ENCODE measurements at places on chromosomes 11 and 22.

DNA sequence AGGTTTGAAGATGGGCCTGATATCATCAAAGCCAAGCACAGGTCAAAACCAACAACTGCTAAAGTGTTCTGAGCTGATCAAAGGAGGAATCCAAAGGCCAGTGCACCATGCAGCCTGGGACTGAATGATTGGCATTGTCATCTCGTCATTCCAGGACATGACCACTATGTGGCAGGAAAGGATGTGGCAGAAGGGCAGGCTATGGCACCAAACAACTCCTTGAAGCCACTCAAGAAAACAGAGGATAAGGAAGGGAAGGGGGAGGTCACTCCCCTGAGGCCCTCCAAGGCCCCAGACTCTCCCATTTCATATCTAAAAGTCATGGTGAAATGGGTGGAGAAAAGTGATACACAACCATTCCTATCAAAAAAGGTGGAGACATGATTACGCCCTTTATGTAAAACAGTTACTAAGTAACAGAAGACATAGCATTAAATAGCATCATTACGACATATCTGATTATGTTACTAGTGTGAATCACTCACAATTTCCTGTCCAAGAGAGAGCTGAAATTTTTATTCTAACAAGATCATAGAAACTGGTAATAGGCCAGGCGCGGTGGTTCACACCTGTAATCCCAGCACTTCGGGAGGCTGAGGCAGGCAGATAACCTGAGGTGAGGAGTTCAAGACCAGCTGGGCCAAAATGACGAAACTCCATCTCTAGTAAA lies 49.3 kb downstream of the AHNAK start:
- no peak for DNase-seq

- DNase-seq = no peak
These were observed 711.6 kb downstream of the METTL15 start for GRCh38 chr11:28819741-28820140.

DNA sequence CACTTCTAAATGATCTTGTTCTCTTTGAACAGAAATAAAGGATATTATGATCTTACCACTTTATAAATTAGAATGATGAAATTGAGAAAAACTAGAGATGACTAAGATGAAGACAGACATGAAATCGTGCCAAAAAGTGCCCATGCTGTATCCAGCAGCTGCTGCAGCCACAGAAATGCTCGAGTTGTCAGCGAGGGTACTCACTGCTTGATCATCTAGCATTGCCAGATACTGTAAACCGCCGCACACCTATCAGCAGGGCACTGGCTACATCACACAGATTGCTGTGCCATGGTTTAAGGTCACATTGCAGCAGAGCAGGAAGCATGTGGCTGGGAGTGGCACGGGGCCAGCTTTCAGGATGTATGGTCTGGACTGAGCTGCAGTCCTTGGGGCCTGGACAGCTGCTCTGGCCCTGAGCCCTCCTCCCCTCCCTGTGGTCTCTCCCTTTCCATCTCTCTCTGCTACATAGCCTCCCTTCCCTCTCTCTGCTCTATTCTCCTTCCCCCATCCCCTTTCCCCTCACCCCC lies 51.0 kb upstream of the SEPTIN5 start:
- DNase-seq = no peak

DNA sequence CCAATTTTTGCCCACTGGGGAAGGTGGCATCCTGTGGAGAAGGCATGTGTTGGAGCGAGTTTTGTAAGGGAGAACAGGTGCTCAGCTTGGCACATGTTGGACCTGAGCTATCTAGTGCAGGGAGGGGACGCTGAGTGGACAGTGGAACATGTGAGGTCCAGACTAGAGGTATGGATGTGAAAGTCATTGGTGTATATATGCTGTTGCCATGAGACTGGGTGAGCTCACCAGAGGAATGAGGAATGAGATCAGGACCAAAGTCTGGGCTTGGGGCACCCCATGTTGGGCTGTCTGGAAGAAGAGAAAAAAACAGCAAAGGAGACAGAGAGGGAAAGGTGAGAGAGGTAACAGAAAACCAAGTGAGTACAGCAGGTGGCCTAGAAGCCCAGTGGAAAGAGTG lies 12.3 kb upstream of the SYT7 start:
- no peak for DNase-seq

- DNase-seq = no peak
These were observed 127.4 kb downstream of the TTC17 start for GRCh38 chr11:43486141-43486540.

- no peak for DNase-seq
These were observed 151.9 kb downstream of the DBX1 start for GRCh38 chr11:20008190-20008870.

Data from mesothelial cell of epicardium (in vitro differentiated cells).